ENCODE measurements at places on chromosomes 3 and 15.

- DNase-seq, result no peak
These were observed 228.5 kb downstream of the UNC13C start for GRCh38 chr15:54206586-54207321.

GRCh38 chr3:184237211-184237610 is 7.8 kb downstream of the VWA5B2 start:
- no peak for DNase-seq

DNA sequence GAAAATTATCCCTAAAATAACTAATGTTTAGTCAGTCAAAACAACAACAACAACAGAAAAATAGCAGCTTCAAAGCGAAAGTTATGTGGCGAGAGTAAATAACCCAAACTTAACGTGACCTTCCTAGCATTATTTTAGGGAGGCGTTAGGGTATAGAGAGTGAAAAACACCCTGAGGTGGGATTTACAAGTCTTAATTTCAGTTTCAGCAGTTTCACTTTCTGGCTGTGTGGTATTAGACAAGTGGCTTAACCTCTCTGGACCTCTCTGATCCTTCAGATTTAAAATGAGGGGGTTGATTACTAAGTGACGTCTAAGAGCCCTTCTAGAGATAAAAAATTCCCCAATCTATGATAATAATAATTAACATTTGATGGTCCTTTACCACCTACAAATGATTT is 291.2 kb downstream of the ZBTB20 start:
- no peak for DNase-seq

DNA sequence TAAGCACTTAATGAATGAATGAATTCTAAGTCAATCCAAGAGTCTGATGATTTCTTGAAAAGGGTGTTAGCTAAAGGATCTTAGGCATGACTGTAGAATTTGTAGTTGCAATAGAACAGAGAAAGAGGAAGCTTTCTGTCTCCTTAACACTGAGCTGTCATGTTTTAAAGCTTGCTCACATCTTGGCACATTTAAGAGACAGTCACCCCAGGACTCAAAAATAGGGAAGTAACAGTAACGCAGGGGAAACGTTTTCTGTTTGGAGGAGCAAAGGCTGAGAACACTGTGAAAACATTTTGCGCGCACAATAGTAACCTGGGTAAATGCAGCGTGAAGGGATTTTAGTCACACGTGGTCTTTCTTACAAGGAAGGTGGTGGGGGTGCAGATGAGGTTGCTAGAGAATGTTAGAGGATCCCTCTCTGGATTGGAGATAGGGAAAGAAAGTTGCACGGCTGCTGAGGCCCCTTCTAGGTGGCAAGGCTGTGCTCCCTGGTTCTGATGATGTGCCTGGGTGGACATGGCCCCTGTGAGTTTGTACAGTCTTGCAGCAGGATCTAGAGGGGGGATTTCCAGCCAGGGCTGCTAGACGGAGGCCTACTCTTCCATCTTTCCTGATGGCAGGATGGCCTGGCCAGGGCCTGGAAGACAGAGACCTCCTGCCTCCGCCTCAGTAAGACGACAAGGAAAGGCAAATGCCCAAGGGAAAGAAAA is 12.0 kb downstream of the STARD5 start:
- no peak for DNase-seq

- DNase-seq, result no peak
These were observed 68.7 kb downstream of the CHRD start for GRCh38 chr3:184448321-184449160.

GRCh38 chr3:53787016-53787415 is 59.2 kb downstream of the CHDH start:
- DNase-seq, result no peak

DNA sequence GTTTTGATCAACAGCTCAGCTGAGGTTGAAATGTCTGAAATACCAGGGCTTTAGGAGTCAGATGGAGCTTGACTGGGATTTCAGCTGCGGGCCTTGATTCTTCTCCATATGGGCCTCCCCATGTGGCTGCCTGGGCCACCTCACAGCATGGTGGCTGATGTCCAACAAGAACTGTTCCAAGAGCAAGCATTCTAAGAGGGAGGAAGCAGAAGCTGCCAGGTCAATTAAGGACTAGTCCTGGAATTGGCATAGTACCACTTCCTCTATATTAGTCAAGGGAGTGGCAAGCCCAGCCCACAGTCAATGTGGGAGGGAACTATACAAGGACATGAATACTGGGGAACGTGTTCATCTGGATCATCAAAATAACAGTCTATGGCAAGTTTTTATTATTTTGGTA is 181.7 kb upstream of the ANKRD28 start:
- DNase-seq, result no peak

DNA sequence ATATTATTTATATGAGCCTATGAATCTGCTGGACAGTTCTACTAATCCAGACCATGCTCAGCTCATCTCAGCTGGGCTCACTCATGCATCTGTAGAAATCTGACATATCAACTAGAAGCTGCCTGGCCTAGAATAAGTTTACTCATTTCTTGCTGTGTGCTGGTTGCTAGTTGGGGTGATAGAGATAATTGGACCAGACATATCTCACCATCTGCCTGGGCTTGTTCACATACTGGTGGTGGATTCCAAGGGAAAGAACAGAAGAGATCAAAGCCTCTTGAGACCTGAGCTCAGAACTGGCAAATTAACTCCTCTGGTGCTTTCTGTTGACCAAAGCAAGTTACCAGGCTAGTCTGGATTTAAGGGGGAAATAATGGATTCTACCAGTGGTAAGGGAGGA is 109.1 kb downstream of the NSUN3 start:
- DNase-seq, result no peak

DNA sequence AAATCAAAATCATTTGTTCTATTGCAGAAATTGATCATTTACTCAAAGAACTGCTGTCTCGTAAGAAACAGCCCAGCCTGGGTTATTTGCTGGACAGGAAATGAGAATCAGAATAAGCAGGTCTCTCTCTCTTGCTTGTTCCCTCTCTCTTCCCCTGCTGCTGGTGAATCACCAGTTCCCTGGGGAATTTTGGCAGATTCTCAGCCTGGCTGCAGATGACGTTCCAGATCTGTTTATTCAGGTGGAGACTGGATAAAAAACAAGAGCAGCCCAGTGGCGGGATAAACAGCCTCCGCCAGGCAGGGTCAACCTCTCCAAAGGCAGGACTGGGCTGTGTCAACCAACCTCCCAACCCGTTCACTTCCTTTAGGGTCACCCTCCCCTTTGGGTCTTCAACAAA is 72.1 kb downstream of the LRIG1 start:
- no peak for DNase-seq

- no peak for DNase-seq
These were observed 144.4 kb upstream of the RARB start for GRCh38 chr3:25283613-25284012.

DNA sequence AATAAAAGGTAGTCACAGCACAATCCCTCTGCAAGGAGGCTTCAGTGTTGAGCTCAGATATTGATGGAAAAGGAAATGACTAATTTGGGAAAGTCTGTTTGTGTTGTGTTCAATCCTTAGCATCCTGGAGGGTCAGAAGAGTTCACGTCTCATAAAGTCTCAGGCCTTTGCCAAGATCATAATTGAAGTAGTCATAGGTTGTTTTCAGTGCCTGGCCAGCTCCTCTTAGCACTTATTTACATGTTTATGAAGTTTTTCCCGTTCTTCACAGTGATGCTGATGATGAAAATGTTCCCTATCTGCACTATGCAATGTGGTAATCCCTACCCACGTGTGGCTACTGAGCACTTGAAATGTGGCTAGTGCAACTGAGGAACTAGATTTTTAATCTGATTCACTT is 61.6 kb upstream of the TGFBR2 start:
- DNase-seq, result no peak

DNA sequence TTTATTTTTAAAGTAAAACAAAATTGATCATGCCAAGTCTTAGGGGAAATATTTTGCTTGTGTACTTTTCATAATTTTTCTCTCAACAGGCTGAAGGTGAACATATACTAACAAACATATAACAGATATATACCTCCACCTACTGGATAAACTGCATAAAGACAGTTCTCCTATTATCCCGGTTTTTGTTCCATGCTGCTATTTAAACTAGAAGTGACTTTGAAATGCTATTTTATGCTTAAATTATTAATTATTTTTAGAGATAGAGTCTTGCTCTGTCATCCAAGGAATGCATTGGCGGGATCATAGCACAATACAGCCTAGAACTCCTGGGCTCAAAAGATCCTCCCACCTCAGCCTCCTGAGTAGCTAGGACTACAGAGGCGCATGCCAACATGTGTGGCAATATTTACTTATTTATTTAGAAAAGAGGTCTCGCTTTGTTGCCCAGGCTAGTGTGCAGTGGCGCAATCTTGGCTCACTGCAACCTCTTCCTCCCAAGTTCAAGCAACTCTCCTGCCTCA is 49.8 kb downstream of the ST3GAL6 start:
- DNase-seq, result no peak
